Kasumi-1 (cell line): ENCODE measurements at places on chromosomes 7 and 10.

DNA sequence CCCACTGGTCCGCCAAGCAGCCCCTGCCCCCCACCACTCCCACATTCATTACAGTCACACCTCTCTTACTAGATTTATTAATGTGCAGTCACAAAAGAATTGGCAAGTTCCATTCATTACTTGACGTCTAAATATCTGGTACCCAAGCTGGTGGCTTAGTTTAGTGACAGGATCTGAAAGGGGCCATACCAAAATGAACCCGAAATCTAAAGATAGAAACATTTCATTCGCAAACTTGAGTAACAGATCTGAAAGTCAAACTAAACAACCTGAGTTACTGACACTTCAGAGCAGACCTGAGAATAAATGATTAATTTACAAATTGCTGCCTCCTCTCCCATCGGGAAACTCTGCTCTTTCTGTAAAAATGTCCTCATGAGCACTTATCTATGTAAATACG lies 53.4 kb downstream of the TNS3 start:
- no peak for DNase-seq

- no peak for DNase-seq
These were observed 123.9 kb downstream of the ADAM12 start for GRCh38 chr10:126264102-126265018.

DNA sequence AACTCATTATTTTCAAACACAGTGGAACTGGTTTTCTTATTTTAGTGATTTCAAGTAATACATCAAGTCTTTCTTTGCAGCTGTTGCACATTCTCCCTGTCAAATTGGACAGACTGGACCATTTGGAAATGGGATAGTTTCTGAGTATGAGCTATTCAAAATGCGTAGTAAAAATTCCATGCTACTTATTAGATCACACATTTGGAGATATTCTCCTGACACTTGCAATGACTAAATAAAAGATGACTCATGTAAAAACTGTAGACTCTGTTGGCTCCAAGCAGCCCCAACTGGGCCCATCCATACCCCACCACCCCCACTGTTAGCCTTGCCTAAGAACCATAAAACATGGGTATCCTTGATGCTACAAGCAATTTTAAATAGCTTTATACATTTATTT lies 25.9 kb upstream of the BICC1 start:
- DNase-seq = no peak

- no peak for DNase-seq
These were observed 35.7 kb downstream of the CCAR1 start for GRCh38 chr10:68756766-68757165.

DNA sequence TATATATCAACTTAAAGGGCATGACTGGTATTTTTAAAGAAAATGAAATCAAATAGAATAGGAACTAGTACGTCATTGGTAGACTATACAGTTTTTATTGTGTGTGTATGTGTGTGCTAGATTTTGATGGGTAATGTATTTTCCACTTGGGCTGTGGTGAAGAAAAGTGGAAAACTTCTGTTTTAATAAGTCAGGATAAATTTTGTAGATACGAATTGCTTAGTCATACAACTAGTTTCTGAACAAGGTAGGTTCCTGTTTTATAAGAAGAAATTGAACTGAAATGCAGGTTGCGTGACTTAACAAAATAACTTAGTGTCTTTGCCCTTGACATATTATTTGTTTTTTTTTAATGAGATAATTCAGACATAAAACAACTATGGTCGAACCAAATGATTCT lies 24.3 kb downstream of the UBN2 start:
- no peak for DNase-seq

GRCh38 chr7:89223900-89224395 lies 428.4 kb upstream of the TEX47 start:
- no peak for DNase-seq

GRCh38 chr7:66493235-66494205 lies 135.2 kb upstream of the KCTD7 start:
- peak; percentile 92 for DNase-seq

DNA sequence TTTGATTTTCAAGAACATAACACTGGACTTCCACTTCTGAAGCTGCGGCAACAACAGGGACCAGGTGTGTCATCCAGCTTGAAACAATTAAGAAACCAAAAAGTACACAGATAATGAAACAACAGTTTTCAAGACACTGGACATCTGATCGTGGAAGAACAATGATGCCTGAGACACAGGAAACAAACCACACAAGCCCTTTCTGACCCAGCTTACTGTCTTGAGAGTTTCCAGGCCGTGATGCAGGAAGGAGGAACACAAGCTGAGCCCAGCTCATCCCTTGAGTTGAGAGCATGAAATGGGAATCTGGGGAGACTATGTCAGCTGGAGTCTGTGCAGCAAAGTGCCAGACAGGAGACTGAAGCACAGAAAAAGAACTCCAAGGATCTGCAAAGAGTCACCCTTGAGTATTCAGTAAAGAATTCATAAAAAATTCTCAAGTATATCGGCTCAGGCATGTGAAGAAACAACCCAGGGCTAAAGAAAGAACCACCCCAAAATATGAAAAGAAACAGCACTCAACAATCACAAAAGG lies 91.6 kb downstream of the RNF32 start:
- no peak for DNase-seq

- no peak for DNase-seq
These were observed 47.3 kb upstream of the MAGI2 start for GRCh38 chr7:79500759-79501158.

DNA sequence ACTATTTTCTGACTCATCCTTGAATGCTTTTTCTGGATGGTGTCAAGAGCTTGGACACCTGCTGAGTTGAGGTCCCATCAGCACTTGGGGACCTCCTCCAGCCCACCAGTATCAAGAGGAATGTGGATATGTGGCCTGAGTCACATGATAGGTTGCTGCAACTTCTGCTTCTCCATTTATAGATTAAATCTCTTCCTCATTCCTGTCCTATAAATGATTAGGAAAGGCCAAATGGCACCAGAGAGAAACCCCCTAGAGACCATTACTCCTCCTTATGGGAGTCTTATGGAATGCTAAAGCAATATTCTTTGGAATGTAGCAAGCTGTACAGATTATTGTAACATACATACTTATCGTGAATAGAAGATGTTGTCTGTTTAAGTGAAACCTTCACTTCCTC lies 85.6 kb downstream of the NEUROD6 start:
- no peak for DNase-seq

DNA sequence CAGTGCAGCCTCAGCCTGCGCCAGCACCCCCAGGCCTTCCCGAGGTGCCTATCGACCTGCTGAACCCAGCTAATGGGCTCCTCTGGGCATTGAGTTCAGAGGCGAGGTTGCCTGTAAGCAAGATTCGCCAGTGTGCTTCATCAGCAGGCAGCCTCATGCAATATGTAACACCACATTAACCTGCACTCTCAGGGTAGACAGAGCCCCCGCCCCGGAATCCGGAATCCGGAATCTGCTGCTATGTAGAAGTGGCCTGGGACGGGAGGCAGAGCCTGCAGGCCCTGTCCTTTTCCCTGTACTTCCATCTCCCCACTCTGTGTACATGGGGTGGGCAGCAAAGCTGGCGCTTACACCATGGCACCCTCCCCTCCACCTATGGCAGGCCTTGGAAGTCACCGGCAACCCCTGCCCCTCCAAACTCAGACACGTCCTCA lies 83.9 kb upstream of the RET start:
- no peak for DNase-seq

GRCh38 chr10:131814567-131815265 lies 86.1 kb upstream of the PPP2R2D start:
- no peak for DNase-seq

- no peak for DNase-seq
These were observed 310.4 kb downstream of the CAMK1D start for GRCh38 chr10:12659706-12660105.

DNA sequence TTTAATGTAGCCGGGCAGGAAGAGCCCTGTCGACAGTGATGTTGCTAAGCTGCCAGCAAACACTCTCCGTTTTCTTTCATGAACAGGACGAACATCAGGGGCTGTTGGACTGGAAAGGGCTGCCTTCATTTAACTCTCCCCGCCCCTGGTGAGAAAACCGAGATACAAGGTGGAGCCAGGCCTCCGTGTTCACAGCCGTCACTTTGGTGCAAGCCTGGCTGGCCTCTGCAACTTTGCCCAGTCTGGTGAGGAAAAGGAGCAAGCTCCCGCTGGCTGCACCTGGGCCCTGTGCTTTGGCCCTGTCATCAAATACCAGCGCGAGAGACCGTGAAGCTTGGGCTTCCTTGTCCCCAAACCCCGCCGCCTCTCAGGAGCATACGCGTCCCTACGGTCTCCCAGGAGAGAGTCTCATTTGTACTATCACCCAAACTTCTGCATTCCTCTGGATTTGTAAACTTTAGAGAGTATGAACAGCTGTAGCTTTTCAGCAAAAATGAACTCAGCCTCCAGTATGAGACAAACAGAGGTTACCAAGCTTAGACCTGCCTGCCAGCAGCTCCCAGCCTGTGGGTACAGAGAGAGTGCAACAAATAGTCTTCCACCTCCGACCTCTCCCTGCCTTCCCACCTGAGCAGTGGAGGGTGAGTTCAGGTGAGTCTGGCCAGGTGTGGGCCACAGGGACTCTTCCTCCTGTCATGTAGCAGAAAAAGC lies 445.3 kb upstream of the MGMT start:
- no peak for DNase-seq

DNA sequence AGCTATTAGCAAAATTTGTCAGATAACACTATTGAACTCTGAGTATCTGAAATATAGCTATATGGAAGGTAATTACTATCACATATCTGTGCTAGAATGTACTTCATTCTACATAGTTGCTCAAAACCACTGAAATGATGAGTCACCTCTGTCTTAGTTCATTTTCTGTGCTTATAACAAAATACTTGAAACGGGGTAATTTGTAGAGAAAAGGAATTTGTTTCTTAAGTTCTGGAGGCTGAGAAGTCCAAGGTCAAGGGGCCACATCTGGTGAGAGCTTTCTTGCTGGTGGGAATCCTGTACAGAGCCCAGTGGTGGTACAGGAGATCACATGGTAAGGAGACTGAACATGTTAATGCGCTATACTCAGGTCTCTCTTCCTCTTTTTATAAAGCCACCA lies 41.9 kb upstream of the TNKS2 start:
- peak; percentile 25 for DNase-seq

- DNase-seq = no peak
These were observed 729.1 kb downstream of the TNS3 start for GRCh38 chr7:46852795-46853194.

DNA sequence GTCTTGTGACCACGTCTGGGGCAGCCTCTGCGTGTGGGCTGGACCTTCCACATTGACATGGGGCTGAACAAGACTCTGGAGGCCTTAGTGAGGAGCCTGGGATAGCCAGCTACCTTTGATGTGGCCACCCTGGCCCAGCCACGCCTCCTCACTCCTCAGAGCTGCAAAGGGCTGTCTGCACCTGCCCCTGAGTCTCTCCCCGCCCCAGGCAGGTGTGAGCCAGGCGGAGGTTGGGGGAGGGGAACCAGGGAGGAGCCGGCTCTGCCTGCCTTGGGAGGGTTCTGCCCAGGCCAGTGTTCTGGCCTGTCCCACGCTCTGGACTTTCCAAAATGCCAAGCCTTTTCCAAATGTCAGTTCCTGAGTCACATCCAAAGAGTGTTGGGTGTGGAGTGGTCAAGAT lies 72.2 kb downstream of the GTF2IRD1 start:
- no peak for DNase-seq
